ENCODE measurements at places on chromosomes 3 and 15. TPM values are rescaled to one million over a fixed set of nuclear protein-coding genes. Genes with fewer than 3 reads are reported as not detected.
A peak's percentile ranks its signal among the peaks of the same experiment; 100 is the strongest.

Gene EFCAB12
- total RNA-seq = 0.08 TPM

Gene NDN
- total RNA-seq = not detected

Gene ZNF80
- total RNA-seq = not detected

Gene OIP5
- total RNA-seq = 46.1 TPM

Gene ZPLD1
- not detected for total RNA-seq

Gene PARP14
- 42.4 TPM for total RNA-seq

Gene REC114
- not detected for total RNA-seq

Gene HCLS1
- not detected for total RNA-seq

Gene LRRIQ4
- total RNA-seq = not detected

- DNase-seq = no peak
Observed at GRCh38 chr15:78982736-78983135, 37.9 kb upstream of the CTSH start.

DNA sequence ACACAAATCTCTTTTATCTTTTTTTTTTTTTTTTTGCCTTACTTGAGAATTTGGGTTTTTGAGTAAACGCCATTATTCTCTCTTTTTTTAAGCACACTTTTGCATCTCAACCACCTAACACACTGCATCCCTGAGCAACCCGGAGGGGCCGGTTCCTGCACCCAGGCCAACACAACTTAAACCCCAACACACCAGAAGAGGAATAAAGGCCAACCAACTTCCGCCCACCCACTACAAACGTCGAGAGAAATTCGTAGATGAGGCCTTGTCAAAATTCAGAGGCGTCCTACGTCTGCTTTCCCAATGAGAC is 389 bp upstream of the CCNB2 start:
- no peak for DNase-seq

- peak; percentile 49 for DNase-seq
Observed at GRCh38 chr15:41585127-41586047, 26.4 kb downstream of the TYRO3 start.

- no peak for DNase-seq
Observed at GRCh38 chr3:45100981-45101407, 45.2 kb downstream of the CDCP1 start.

DNA sequence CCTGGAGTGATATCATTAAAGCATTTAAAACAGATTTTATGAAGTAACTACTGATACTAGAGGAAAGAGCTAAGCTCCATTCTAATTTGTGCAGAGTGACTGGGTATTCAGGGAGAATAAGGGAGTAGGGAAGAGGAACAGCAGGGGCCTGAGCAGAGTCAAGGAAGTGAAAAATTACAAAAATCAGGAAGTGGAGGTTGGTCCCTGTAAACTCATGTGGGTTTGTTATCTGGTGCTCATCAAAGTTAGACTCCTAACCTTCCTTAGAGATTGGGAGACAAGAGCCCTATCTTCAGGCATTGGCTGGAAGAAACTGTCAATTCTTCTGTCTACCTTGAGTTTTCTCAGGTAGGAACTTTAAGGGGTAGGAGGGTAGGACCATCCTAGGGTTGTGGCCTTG is 82.5 kb downstream of the NEK11 start:
- peak; percentile 16 for DNase-seq

DNA sequence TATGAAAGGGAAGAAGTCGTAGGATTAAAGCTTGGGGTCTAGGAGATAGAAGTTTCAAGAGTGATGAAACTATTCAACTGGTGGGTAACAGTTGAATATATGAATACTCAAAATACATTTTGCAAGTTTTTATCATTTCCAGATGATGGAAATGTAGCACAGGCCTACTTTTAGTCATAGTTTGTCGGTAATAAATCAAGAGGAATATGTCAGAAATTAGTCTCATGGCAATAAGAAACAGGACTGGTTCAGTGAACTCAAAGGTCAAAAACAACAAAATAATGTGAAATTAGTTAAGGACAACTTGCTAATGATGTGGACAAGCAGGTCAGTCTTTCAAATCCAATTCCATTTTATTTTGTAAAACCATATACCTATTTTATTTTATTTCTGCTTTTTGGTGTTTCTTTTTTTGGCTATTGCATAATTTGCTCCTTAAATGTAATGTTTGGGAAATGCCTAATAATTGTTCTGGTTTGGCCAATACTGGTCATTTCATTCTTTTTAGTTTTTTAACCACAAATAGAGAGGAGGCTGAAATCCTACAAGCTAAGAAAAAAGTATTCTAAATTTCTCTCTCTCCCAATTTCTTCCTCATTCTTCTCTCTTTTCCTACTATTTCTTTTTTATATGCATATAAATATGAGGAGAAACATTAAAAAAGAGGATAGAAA is 195.2 kb upstream of the ARHGEF26 start:
- DNase-seq = no peak

DNA sequence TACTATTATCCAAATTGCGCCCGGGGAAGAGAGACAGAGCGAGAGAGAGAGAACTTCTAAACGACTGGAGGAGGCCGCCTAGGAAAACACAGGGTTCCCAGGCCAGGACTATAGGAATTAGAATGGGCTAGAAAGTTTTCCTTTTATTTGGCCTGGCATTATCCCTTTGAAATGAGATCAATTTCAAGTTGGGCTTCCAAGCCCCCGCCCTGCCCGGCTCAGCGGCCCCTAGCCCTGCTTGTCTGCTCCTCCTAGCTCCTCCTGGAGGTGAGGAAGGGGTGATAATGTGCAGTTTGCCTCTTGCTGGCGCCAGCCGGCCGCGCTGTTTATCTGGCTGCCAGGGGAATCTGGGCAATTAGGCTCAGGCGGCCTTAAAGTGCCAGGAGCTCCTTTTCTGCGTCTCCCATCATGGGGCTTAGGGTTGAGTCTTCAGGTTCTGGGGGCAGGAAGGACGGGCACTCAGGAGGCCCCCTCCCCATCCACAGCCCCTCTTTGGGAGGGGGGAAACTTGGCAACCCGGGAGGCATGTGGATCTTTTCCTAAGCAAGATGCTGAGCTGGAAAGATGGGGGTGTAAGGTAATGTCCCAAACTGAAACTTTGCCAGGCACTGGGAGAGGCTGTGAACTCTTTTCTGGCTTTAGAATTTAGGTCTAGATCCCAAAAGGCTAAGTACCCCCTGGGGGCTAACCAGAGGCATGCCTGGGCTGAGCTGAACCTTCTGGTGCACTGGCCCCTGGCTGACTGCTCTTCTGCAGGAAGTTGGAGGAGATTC is 5.5 kb downstream of the SMAD6 start:
- no peak for DNase-seq

- no peak for DNase-seq
Observed at GRCh38 chr15:99396375-99396774, 145.1 kb downstream of the LRRC28 start.

DNA sequence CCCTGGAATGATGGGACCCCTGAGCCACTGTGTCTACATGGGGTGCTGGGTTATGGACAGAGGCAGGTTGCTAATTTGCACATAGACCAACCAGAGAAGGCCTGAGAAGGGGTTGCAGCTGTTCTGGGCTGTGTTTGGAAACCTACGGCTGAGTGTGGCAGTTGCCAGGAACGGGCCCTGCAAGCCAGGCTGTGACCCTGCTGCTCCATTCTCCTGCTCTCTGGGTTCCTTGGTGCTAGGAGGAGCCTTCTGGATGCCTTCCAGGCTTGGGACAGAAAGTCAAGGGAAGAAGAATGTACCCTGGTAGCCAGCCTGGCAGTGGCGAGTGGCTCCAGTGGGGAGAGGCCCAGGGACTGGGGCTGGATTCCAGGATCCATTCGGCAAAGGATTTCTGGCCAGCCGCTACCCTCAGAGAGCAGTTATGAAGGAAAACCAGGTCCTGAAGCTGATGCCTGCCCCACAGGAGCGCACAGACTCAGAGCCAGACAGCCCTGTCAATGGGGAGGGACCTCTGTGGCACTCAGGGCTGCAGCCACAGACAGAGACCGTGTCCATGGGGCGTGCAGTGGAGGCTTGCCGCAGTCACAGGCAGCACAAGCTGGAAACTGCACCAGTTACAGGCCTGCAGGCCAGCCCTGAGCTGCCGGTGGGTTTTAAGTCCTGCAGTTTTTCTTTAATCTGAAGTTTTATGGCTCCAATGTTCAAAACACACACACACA is 55.1 kb upstream of the ACAD9 start:
- no peak for DNase-seq

GRCh38 chr15:51093488-51093838 is 1.2 kb downstream of the TNFAIP8L3 start:
- no peak for DNase-seq

- no peak for DNase-seq
Observed at GRCh38 chr3:46878781-46879436, 1.4 kb downstream of the PTH1R start.

- DNase-seq = no peak
Observed at GRCh38 chr15:74432968-74433591, 678 bp downstream of the SEMA7A start.

- DNase-seq = peak; percentile 23
Observed at GRCh38 chr3:45906681-45907407, 20.5 kb downstream of the CCR9 start.

DNA sequence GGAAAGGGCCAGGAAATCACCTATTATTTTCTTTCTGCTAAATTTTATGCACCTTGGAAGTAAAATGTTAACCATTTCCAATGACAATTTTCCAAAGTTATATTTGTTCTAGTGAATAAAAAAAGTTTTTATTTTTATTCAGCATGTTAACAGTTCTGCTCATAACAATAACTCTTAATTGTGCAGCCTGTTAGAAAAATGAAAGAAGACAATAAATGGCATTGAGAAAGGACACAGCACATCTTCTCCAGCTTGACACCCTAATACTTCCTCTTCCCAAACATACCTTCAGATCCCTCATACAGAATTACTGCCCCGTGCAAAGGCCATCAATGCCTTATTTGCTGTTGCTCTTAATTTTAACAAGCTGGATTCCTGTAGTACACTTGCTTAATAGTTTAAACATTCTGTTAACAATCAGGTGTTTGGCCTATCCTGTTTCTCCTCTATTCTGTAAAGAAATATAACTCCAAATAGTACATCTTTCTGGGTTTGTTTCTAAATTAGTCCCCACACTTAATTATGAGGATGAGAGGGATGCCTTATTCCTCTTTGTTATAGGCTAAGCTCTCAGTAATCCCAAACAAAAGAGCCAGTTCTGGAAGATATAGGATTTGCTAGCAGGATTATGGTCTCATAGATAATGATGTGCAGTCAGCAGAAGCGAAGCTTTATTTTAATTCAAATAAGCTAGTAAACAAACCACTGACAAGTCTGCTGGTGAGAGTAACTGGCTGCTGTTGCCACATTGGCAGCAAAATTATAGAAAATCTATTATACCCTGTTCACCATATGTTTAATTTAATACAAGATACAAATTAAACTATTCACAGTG is 19.2 kb upstream of the SOX2 start:
- DNase-seq = no peak

DNA sequence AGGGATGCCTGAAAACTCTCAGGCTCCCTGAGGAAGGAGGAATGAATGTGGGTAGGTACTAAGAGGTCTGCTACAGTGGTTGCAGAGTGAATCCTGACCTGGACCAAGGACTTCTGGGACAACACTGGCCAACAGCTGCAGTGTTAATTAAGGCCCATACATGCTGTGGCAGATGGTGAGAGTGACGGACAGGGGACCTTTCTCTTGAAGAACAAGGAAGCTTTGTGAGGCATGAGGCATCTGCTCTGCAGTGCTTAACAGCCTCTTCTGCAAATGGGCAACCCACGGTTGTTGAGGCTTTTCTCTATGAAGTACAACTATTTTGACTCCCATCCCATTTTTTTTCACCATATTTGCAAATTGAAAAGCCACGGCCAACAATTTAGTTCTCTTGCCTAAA is 26.6 kb upstream of the ACAN start:
- no peak for DNase-seq

DNA sequence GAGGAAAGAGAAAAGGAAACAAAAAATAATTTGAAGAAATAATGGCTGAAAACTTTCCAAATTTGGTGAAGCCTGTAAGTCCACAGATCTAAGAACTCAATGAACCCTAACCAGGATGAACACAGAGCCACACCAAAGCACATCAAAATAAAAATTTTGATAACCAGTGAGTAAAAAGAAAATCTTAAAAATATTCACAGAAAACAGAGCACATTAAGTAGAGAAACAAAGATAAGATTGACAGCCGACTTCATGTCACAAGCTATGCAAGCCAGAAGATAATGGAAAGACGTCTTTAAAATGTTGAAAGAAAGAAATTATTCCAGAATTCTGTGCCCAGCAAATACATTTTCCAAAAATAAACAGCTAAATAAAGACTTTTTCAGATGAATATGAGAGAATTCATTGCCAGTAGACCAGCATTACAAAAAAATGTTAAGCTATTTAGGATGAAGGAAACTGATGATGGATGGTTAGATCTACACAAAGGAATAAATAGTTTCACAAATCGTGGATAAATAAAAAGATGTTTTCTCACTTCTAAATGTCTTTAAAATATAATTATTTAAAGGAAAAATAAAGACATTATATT is 140.2 kb upstream of the SKOR1 start:
- DNase-seq = peak; percentile 53

DNA sequence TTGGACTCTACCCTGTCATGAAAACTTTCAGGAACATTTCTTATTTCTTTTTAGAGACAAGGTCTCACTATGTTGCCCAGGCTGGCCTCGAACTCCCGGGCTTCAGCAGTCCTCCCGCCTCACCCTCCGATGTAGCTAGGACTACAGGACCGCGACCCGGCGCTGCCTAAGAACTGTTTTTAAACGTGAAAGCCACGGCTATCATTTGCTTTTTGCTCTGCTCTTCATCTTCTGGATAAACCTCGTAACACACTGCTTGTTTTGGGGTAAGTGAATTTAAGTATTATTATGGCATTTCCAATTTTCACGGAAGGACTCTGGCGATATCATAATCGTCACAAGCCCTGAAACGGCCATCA is 14.3 kb upstream of the CCNL1 start:
- DNase-seq = no peak

DNA sequence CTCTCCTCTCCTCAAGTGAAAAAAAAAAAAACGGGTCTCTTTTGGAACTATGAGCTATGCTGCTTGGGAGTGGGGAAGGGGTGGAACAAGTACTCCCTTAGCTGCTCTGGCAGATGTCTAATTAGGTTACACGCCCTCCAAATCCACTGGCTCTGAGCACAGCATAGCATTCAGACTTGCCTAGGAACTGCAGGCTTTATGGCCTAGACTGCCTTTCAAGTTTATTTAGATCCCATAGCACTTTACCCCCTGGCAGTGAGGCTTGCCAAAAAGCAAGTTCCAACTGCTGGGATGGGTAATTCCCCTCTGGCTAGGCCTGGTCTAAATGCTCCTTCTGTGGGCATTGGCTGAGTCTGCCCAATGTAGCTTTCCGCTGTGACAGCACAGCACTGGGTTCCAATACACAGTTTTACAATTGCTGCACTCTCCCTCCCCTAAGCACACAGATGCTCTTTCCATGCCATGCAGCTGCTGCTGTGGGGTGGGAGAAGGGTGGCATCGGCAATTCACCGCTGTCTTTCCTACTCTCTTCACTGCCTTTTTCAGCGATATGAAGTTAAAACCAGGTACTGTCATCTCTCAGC is 152.8 kb downstream of the KCNAB1 start:
- no peak for DNase-seq

GRCh38 chr15:87619161-87619960 is 637.2 kb downstream of the NTRK3 start:
- no peak for DNase-seq

Measured in HT-29 (cell line).